ENCODE measurements at places on chromosomes 12 and 14.

DNA sequence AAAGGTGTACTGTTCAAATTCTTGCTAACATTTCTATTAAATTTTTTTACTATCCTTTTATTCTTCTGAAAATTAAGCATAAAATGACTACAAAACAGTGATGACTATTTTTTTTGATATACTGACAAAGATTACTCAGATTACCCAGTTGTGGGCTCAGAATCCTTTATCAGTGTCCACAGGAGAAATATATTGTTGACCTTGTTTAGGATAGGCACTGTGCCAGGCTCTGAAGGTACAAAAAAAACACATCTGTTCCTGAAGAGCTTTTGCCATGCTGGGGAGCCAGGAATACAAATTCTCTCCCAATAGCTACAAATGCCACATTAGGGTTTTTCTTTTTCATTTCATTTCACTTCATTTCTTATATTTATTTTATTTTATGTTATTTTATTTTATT is 26.9 kb upstream of the GCH1 start:
- DNase-seq, result no peak

DNA sequence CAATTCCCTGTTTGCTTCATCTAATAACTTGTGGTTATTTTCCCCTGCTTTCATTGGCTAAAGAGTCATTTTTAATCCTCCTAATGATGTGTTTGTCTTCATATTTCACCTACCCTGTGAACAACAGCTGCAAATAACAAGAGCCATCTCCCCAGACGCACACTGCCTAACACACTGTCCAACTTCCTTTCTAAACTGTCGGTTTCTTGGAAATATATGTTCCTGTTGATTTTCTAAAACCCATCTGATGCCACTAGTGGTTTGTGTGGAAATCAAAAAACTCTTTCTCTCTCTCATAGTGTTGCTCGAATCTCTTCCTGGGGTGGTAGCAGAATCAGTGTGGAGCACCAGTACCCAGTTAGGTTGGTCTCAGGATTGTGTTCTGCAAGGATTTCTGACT is 226.9 kb downstream of the EPS8 start:
- DNase-seq, result no peak

DNA sequence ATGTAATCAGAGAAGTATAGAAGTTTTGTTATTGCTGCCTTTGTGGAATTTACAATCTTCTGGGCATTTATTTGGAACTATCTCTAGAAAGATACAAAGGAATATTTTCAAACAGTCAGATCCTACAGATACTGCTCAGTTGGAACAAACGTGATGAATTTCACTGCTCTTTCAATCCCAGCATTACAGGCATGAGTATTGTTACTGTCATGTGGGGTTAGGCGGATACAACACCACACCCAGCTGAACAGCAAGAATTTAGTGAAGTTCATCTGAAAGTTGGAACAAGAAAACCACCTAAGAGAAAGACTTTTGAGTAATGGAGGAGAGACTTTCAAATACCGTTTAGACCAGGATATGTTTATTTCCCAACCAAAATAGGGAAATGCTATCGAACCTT is 123.3 kb upstream of the PLXNC1 start:
- DNase-seq, result no peak

- DNase-seq, result no peak
These were observed 74.2 kb upstream of the CSRP2 start for GRCh38 chr12:76952995-76953394.

- DNase-seq, result no peak
These were observed 339.0 kb downstream of the TMEM121 start for GRCh38 chr14:105865266-105865903.

DNA sequence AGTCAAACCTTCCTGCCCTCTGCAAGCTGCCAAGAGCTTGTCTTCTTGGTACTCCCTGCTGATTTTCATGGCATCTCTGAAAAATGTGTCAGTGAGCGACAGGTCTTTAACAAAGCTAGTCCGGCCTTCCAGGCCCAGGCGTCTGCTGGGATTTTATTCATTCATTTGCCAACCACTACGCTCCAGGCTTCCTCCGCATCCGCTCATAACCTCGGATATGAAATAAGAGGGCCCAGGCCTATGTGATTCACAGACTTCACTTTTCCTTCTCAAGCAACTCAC is 13.8 kb downstream of the TSPAN9 start:
- no peak for DNase-seq

DNA sequence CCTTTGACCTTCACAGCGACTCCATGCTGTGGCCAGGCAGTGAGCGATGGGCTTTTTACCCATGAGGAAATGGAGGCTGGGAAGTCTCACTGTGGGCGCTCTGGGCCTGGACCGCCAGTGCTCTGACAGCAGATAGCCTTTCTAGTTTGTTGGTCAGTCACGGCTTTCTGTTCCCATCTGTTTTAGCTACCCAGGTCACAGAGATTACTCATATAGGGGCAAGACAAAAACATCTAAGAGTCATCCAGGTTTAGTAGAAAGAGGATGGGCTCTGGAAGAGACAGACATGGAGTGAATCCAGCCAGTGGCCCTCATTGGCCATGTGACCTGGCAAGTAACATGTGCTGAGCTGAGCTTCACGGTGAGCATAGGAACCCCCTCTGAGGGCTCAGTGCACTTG is 68.6 kb downstream of the MARK3 start:
- DNase-seq, result no peak

DNA sequence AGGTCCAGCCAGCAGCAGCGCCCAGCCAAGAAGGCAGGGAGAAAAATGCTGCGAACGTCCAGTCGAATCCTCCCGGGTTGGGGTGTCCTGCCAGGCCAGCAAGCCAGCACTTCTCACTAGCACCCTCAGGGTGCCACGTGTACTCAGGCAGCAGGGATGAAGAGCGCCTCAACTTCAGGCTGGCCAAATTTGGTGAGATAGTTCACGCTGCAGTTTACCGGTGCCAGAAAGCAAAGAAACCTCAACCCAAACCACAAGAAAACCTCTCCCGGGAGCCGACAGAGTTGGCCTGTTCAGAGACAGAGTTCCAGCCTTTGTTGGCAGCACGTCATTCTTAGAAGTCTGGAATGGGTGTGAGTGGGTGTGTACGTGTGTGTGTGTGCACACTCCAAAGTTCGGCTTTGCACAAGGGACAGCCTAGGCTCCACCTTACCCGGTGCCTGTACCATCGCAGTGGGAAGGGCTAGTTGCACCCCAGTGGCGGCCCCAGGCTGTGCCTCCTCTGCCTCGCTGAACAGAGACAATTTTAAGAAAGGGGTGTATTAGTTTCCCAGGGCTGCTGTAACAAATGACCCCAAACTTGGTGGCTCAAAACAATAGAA is 42.1 kb downstream of the ELK3 start:
- DNase-seq, result no peak

GRCh38 chr12:64609536-64610078 is 688 bp upstream of the RASSF3 start:
- DNase-seq, result no peak

- no peak for DNase-seq
These were observed 582.5 kb upstream of the MGAT4C start for GRCh38 chr12:86838711-86839110.
